Right renal pelvis (tissue), 4 donors: ENCODE measurements at places on chromosomes 13 and 19. TPM values are rescaled to one million over a fixed set of nuclear protein-coding genes. Genes with fewer than 3 reads are reported as not detected.

DNA sequence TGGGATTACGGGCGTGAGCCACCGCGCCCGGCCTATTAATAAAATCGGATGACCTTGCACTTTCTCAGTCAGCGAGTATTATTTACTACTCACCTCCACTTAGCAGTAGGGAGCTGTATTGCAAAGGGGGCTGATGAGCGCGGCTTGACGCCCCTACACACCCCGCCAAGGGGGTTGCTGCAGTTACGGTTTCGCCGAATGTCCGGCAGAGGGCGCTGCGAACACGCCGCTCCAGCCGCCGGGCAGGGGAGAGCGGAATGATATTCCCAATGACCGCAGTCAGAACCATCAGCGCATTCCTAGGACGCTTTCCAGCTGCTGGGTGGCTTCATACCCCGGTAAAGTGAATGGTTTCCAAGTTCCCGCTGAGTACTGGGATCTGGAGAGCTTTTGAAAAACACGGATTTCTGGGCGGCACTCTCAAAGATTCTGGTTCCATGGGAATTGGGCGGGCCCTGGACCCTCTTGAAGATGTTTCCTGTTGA, 30.0 kb upstream of the TPT1 start:
- DNase-seq, result no peak

The ZNF568 gene
- polyA plus RNA-seq, result 22.5 TPM

The PROZ gene
- 2.5 TPM for polyA plus RNA-seq

The FSTL3 gene
- 13.8 TPM for polyA plus RNA-seq
